ENCODE measurements at places on chromosomes 7 and 10.

GRCh38 chr7:108459922-108460551, 3.8 kb upstream of the NRCAM start:
- no peak for DNase-seq

DNA sequence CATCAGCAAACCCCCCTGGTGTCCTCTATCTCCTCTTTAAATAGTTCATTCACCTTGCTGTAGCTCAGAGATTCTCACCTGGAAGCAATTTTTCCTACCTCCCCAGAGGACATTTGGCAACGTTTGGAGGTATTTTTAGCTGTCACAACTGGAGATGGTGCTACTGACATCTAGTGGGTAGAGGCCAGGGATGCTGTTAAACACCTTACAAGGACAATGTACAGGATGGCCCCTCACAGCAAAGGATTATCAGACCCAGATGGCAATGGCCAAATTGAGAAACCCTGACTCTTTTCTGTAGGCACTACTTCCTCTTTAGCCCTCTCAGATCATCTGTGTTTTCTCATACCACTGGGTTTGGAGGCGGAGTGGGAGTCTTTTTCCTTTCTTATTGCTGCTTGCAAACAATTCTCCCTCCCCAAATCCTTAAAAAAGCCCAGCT, 13.2 kb upstream of the TRA2A start:
- no peak for DNase-seq

DNA sequence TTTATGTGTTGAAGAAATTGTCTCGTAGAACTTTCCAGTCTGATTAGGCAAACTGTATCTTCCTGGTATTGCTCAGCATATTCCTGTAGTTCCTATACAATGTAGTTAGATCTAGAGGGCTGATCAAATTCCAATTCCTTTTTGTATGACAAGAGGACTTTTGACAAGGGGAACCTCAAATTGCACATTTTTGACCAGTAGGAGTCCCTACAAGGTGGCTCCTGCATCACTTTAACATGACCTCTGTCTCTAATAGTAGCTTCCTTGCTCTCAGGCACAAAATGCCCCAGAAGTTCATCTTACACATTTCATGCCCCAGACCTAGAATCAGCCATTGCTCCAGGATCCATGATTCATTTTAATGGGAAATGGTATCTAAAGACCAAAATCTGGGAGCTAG, 18.7 kb downstream of the HERPUD2 start:
- DNase-seq, result no peak

DNA sequence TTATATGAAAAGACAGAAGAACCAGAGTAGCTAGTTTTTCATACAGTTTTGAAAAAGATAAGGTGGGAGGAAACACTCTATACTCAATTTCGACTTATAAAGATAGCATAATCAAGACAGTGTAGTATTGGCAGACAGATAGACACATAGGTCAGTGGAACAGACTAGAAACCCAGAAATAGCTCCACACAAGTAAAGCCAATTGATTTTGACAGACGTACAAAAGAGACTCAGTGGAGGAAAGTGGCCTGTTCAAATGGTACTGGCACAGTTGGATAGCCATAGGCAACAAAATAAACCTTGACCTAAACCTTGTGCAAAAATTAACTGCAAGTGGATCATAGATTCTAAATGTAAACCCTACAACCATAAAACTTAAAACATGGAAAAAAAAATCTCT, 46.8 kb downstream of the MAPK8 start:
- no peak for DNase-seq

DNA sequence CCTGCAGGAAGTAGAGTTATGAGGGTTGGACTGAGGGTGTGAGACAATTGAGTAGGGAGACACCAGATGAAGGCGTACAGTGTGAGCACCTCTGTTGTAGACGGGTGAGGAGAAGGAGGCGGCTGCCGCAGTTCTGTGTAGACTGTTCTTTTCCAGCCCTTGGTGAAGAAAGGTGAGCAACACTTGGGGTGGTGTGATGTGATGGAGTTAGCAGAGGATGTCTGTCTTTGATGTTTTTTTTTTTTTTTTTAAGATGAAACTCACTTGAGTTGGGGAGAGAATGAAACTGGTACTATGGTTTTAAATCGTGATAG, 42.8 kb upstream of the RNF216 start:
- peak; percentile 36 for DNase-seq

- DNase-seq, result no peak
These were observed 131.2 kb downstream of the PRKAG2 start for GRCh38 chr7:151745706-151746105.

- no peak for DNase-seq
These were observed 186.8 kb downstream of the COBL start for GRCh38 chr7:51129527-51130472.

GRCh38 chr7:96238474-96238873, 83.4 kb downstream of the SLC25A13 start:
- no peak for DNase-seq

- no peak for DNase-seq
These were observed 425.5 kb downstream of the CNTNAP2 start for GRCh38 chr7:146542101-146542500.

- no peak for DNase-seq
These were observed 481.8 kb downstream of the SEMA3D start for GRCh38 chr7:84705079-84705478.

GRCh38 chr7:67863911-67864310, 867.3 kb downstream of the TYW1 start:
- no peak for DNase-seq

DNA sequence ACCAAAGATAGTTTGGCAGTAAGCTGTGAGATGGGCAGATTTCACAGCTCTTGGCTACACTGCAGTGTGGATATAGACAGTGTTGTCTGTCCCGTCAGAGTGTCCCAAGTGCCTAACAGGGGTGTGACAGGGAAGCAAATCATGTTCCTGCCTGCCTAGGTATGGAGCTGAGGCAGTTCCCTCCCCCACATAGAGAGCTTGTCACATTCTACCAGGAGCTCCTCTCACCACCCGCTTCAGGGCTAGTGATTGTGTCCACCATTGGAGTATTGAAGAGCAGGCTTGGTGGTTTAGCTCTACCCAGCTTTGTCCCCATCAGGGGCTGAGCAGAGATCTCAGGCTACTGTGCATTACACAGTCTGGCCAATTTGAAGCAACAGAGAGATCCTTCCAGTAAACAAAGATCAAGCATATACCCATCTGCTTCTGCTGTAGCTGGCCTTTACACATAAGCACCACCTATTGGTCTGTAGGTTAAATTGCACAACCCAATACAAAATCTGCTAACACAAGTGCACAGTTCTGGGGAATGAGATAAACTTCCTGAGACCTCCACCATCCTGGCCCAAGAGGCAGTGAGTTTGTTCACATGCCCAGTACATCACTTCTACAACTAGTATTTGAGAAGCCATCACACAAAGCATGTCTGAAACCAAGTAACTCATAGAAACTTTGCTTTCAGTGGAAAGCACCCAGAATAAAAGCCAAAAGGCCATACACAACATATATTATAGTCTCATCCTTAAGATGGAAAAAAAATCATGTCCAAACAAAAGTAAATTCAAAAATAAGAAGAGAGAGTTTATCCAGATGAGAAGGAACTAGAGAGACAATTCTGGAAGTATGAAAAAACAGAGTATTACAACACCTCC, 67.3 kb downstream of the GLCCI1 start:
- DNase-seq, result no peak

DNA sequence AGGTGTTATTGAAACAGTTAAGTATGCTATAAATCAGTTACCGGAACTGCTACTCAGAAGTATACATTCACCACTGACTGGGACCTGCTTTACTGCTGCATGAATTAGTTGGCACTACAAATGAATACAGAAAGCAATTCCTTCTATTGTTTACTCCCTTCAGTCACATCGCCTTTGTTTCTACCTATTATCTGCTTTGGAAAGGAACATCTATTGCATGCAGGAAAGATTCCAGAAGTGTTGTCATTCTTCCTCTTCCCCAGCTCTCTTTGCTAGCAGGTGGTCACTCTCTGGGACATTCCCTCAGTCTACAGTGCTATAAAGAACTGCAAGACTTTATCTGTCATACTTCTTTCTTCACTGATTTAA, 131.3 kb downstream of the ANK3 start:
- no peak for DNase-seq

DNA sequence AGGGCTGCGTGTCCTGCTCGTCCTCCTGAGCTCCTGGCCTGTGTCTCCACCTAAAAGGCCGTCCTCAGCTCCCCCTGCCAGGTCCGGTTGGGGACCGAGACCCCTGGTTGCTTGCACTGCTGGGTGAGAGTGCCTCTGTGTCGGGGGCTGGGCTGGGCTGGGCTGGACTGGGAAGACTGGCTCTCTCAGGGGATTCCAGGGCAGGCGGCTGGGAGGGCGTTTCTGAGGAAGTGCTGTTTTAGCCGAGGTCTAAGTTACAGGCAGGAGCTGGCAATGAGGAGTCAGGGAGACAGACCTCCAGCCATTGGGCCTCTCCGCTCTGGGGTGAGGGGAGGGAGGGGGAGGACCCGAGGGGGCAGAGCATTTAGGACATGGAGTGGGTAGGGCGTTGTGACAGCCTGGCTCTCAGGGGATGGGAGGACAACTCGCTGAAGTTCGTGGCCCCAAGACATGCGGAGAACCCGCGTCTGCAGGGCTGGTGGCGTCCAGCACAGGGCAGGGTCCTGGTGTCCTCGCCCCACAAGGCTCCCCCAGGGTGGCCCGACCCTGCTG, 20.9 kb downstream of the FOXK1 start:
- no peak for DNase-seq

DNA sequence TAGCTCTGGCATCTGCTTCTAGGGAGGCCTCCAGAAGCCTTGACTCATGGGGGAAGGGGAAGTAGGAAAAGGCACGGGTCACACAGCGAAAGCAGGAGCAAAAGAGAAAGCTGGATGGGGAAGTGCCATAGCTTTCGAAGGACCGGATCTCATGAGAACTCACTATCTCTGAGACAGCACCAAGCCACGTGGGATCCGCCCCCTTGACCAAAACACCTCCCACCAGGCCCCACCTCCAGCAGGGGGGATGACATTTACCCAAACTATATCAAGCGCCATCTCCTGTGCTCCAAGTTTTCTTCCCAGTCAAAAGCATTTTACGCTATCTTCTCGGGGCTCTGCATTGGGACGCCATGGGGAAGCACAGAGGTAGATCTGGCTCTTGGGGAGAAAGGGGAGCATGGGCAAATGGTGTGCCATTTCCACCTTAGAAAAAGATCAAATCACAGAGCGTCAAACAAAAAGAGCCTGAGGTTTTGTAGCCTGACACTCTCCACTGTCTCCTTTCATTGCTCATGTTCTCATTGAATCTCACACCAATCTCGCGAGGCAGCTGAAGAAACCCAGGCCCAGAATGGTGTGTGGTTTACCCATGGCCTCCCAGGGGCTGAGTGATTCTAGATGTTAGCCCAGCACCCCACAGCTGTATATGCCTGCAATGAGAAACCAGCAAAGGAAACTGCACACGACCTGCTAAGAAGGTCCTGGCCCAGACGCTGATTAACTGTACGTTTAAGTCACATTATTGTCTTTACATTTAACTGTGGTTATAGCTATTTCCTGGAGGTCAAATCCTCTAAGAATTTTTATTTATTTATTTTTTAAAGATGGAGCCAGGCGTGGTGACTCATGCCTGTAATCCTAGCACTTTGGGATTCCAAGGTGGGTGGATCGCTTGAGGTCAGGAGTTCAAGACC, 8.1 kb upstream of the OLAH start:
- no peak for DNase-seq

- DNase-seq, result no peak
These were observed 2.9 kb upstream of the RBM20 start for GRCh38 chr10:110641256-110641655.

DNA sequence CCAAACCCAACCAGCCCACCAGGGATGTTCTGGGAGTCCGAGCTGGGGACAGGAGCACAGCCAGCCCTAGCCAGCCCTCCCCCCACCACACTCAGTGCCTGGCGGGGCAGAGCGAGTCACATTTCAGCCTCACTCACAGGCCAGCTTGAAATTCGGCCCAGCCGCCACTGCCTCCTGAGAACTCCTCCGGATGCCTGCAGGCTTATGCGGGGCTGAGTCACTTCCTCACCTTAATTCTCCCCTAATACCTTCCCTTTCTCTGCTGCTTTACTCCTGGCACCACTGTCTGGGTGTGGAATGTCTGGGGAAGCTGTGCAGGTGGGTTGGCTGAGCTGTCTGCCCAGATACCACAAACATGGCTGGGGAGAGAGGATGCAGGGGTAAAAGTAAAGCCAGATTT, 22.6 kb upstream of the DLG5 start:
- no peak for DNase-seq

DNA sequence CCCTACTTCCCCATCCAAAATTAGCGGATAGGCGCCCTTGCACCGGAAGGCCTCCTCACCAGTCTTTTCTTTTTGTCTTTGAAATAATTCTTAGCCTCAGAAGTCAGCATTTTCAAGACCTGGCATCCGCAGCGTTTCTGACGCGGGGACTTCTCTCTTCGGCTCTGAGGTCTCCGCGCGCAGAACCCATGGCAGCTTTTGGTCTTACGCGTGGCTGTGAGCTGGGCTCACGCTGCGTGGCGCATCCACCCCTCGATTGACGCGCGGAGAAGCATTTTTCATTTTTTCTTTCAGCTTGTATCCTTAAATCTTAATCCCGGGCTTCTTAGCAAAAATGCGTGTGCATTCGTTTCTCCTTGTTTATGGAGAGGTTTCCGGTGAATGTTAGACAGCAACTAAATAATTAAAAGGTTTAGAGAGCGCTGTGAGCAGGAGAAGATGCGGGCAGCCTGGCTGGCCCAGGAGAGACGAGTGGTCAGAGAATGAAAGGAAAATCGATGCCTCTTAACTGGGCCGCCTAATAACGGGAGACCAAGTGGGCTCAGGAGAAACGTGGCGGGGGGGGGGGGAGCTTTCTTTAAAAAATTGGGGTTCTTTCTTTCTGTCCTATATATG, 2.0 kb upstream of the GATA3 start:
- DNase-seq, result no peak

DNA sequence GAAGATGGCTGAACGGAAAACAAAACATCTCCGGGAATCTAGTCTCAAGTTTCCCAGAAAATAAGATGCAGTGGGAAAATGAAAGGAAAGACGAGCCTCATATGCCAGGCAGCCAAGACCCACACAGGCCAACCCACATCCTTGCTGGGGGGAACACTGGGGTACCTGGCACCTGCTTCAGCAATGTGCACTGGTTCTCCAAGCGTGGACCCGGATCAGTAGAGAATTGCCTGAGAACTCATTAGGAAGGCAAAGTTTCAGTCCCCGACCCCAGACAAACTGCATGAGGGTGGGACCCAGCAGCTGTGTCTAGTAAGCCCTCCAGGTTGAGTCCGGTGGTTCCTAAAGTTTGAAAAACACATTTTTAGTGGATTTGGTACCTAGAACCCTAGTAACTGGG, 18.4 kb downstream of the FAM53B start:
- DNase-seq, result no peak

- DNase-seq, result no peak
These were observed 1195.4 kb upstream of the LRRN3 start for GRCh38 chr7:109895536-109895935.

DNA sequence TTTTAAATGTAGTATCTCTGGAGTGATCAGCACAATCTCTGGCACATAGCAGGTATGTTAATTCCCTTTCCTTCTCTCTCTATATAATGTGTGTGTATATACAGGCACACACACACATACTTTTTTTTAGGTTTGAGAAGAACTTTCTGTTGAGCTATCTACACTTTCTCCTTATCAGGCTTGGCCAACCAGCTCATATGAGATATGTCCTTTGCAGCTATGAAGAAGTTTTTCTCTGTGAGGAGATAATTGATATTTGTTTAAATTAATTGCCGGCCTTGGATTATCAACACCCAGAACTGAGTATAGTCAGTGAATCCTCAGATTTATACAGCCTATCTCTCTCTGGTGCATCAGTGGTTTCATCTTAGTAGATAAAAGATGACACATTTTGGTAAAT, 2.3 kb upstream of the MCU start:
- no peak for DNase-seq
